ENCODE measurements at places on chromosomes 11 and 22. TPM values are rescaled to one million over a fixed set of nuclear protein-coding genes. Genes with fewer than 3 reads are reported as not detected.

The OR4D9 gene
- polyA plus RNA-seq, result not detected

The ANKK1 gene
- not detected for polyA plus RNA-seq

The CABP4 gene
- polyA plus RNA-seq, result 0.52 TPM

The MMP12 gene
- not detected for polyA plus RNA-seq

The APOBEC3B gene
- not detected for polyA plus RNA-seq

The PTDSS2 gene
- polyA plus RNA-seq, result 3.5 TPM

The PRAME gene
- polyA plus RNA-seq, result not detected
